ENCODE measurements at places on chromosomes 5 and 9. TPM values are rescaled to one million over a fixed set of nuclear protein-coding genes. Genes with fewer than 3 reads are reported as not detected.
A peak's percentile ranks its signal among the peaks of the same experiment; 100 is the strongest.

SUB1 gene
- 188 TPM for total RNA-seq

GRCh38 chr5:138138949-138139780, at the start of gene NME5:
Gene NME5, minus strand, starts transcription at chr5:138139428. Its CDS starts 648 bp downstream, at chr5:138138780.
- DNase-seq: peak; percentile 61

DNA sequence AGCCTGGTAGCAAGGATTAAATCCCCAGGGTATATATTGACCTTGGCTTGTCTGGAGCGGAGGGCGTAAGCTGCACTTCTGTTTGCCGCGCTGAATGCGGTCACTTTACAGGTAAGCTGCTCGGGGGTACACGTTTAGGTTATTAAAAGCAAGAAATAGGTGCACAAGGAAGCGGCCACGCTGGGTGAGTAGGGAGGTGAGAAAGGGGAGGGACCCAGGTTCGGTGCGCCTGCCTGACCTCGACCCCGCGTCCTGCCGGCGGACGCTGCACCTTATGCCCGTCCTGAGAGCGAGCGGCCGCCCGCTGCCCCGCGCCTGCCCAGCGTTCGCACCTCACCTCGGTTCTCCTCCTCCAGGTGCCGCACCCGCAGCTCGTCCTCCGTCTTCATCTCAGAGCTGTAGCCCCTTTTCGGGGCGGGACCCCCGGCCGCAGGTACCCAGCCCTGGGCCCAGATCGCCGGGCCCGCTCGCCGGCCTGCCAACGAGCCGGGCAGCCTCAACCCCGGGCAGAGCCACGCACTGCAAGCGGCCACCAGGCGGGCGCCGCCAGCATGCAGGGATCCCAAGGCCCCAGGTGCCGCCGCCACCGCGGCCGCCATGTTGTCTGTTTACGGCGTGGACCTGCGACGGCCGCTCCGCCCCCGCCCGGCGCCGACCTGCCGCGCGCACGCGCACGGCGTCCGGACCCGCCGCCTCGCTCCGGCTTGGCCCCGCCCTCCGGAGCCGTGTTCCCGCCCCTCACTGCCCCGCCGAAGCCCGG, at the start of gene AUH:
AUH (minus strand) TSS at position 628 of the 760 bp plus-strand sequence; CDS start at position 599, 29 bp downstream.
- DNase-seq: peak; percentile 79

GRCh38 chr5:170475294-170476000, 28.4 kb upstream of the KCNIP1 start:
- no peak for DNase-seq

GRCh38 chr9:123615381-123615780, 259.4 kb downstream of the CRB2 start:
- no peak for DNase-seq

PROB1 gene
- total RNA-seq: 39.5 TPM
